Osteocyte (in vitro differentiated cells): ENCODE measurements at places on chromosomes 4 and X. TPM values are rescaled to one million over a fixed set of nuclear protein-coding genes. Genes with fewer than 3 reads are reported as not detected.
A peak's percentile ranks its signal among the peaks of the same experiment; 100 is the strongest.

DNA sequence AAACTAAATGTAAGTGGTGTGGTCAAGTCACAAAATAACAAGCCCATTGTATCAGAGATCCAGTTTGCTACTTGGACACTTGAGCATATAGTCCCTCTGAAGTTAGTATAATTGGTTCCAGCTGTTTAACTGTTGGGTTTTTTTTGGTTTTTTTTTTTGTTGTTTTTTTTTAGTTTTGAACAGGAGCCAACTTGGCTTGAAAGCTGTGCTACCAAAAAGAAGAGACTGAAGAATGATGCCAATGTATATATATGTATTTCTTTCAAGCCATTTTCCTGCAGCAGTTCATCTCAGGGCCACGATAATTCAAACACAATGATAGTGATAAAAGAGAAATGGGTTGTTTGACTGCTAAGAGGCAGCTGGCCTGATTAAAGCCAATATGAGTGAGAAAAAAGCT, 138.3 kb downstream of the PCDH18 start:
- no peak for DNase-seq
- H3K27me3 ChIP-seq = no peaks in the 10 kb centered on the region
- peaks cover 44% of the 10 kb centered on the region for H3K4me1 ChIP-seq
- H3K4me3 ChIP-seq = no peak overlapping the region
- peak overlapping the region; percentile 65 for H3K27ac ChIP-seq

DNA sequence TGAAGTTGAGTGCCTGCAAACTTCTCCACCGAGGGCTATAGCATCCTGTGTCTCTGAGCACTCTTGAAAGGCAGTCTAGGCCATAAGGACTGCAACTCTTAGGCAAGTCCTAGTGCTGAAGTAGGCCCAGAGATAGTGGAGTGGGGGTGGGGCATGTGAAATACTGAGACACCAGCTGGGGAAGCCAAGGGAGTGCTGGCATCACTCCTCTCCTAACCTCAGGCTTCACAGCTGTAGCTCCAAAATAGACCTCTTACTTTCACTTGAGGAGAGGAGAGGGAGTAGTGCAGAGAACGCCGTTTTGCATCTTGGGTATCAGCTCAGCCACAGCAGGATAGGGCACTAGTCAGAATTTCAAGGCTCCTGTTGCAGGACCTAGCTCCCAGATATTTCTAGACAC, 56.2 kb upstream of the CYSLTR1 start:
- no peak overlapping the region for H3K27ac ChIP-seq
- H3K4me3 ChIP-seq = no peak overlapping the region
- no peaks in the 10 kb centered on the region for H3K36me3 ChIP-seq
- DNase-seq = no peak
- H3K4me1 ChIP-seq = no peaks in the 10 kb centered on the region

- no peak for DNase-seq
- no peak overlapping the region for H3K27ac ChIP-seq
- no peaks in the 10 kb centered on the region for H3K27me3 ChIP-seq
- H3K4me3 ChIP-seq = no peak overlapping the region
- H3K36me3 ChIP-seq = peaks cover 18% of the 10 kb centered on the region
Measured at GRCh38 chr4:102518703-102519131, 17.6 kb downstream of the NFKB1 start.

DNA sequence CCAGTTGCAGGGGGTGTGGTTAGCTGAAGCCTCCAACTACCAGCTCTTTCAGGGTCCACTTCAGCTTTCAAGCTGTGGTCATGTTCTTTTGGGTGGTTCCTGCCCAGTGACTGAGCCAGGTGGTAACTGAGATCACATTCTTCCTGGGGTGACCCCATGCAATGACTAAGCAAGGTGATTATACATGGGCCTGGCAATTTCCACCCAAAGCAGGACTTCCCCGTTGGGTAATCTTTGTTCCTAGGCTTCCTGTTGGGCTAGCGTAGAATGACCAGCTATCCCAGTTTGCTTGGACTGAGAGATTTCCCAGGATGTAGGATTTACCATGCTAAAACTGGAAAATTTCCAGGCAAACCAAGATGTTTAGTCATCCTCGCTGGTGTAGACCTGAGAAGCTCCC, 18.4 kb upstream of the MAGEB17 start:
- no peak overlapping the region for H3K4me3 ChIP-seq
- DNase-seq = no peak
- no peak overlapping the region for H3K27ac ChIP-seq
- H3K27me3 ChIP-seq = no peaks in the 10 kb centered on the region

DNA sequence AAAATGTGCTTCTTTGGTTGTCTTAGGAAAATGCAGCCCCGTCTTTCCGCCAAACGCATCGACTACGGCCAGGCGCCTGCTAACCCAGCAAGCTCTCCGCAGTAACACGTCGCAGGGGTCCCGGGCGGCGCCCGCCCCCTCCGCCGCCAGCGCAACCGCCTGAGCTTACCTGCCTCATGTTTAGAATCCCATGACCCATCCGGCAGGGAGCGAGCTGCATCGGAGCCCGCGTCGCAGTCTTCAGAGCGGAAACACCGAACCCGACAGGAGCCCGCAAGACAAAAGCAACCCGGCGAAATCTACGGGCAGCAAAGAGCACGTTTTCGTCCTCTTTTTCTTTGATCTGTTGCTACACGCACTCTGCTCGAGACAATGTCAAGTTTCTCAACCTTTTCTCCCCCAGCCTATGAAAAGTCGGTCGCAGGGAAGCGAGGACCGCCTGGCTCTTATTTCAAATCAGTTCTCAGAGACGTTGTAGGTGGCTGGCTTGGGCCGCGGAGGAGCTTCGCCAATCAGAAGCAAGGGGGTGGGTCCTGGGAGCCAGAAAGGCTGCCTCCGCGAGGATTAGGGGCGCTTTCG, at the start of gene MID1:
MID1 (minus strand) TSS at position 465 of the 579 bp plus-strand sequence. CDS start 53,038 bp downstream, outside the sequence.
- H3K27ac ChIP-seq = peak within 1 kb of the TSS; percentile 91
- H3K4me1 ChIP-seq = peaks cover 45% of the 10 kb centered on the region
- H3K4me3 ChIP-seq = peak within 1 kb of the TSS; percentile 80
- DNase-seq = no peak
- H3K27me3 ChIP-seq = no peaks in the 10 kb centered on the region
- H3K36me3 ChIP-seq = no peaks in the 10 kb centered on the region

AFF1 gene
- 29.3 and 39.3 TPM in 2 replicates for total RNA-seq

TMEM255A gene
- total RNA-seq = 0.16 TPM in 2 replicates

GALNTL6 gene
- total RNA-seq = not detected in 2 replicates

GRID2 gene
- not detected in 2 replicates for total RNA-seq

INTS6L gene
- total RNA-seq = 5.3 and 6.4 TPM in 2 replicates
